H9 (cell line): ENCODE measurements at places on chromosomes 2 and 18.
A peak's percentile ranks its signal among the peaks of the same experiment; 100 is the strongest.

GRCh38 chr2:33022395-33022985 is 75.7 kb downstream of the LTBP1 start:
- no peak for DNase-seq

DNA sequence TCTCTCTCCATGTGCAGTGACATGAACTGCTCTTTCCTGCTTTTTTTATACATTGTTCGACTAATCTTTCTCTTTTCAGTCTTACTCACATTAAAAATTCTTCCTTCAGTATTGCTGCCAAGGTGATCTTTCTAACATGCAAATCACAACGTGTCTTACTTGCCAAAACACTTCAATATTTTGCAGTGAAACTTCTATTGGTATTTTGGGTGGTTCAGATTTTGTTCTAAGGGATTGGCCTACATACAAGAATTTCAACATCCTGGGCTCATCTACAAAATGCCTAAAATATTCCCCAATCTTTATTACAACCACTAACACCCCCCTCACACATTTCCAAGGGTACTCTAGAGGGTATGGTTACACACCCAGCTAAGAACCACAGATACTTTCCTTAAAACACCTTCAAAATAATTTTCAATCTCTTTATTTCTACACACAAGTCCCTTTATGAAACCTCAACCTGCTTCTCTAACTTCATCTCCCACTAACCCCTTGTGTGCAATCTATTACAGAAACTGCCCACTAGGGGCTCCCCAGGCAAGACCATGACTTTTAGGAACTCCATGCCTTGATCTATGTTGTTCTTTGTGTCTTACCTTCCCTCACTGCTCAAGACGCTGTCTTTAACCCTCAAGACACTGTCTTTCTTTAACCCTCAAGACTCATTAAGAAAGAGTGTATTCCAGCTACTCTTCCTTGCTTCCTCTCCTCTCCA is 50.9 kb downstream of the COL3A1 start:
- peak; percentile 36 for DNase-seq

- peak; percentile 41 for DNase-seq
Observed at GRCh38 chr2:176872406-176872805, 340.2 kb upstream of the HNRNPA3 start.

DNA sequence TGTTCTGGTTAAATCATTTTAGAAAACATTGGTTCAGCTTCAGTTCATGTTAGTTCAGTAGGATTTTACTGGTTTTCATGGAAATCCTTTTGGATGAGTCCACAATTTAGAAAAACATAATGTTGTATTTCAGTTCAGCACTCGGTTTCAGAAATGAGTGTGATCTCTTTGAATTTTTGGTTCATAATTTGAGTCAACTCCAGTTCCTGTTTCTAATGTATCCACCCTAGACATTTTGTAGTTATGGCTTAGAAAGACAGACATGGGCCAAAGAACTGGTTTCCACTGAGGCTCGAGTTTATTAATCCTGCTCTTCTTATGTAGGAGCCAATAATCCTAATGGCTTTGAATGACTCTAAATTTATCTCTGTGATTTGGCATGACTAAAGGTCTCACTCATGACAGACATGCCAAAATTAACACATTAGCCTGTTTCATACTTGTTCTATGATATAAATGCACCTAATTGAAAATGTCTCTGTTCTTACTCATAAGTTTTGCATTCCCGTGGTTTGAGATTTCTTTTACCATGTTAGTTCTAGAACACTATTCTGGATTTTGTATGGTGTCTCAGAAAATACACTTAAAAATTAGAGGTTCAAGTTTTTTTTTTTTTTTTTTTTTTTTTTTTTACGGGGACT is 82.3 kb upstream of the SPRED2 start:
- DNase-seq, result no peak

- no peak for DNase-seq
Observed at GRCh38 chr2:10423400-10423774, 24.7 kb downstream of the ODC1 start.

DNA sequence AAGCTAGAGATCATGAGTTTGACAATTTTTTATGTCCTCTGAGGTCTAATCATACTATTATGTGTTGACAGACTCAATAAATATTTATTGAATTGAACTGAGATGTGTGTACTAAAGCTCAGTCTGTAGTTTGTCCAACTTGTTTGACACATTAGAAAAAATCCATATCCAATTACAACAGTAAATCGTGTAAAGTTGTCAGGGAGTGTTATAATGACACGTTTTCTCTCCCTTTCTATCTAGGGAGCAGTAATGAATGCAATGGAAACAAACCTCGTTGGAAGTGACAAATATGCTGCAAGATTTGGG is 28.4 kb downstream of the ITGA4 start:
- no peak for DNase-seq

GRCh38 chr18:55404832-55405465 is 183.0 kb downstream of the TCF4 start:
- DNase-seq, result no peak

DNA sequence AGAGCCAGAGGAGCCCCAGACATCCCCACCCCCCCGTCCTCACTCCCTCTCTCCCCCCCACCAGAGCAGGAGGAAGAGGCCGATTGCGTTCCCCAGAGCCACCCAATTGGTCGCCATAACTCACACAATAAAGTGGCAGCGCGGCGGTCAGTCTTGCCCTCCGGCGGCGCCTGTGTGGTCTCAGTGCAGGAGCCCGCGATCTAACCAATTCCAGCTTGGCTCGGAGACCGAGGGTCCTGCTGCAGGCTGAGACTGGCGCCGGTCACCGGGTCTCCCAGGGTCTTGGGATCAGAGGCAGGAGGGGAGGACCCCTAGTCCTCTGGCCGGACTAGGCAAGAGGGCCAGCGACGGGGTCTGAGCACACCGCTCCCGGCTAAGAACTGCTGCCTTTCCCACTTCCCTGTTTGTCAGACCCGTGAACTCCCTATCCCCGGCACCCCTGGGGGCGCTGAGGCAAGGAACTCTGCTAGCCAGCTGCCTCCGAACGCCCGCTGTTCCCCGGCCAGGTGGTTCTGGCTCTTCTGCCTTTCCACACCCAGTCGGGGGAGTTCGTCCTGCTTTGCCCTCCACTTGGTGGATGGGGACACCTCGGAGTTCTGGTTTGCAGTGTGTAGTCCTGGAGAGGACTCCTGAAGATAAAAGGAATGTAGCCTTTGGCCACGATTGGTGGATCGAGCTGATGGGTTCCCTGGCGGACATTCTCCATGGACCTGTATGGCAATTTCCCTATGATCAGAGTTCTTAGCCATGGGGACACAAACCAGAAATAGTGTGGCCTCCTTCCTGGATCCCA is 1.0 kb upstream of the HOXD12 start:
- peak; percentile 75 for DNase-seq

- DNase-seq, result no peak
Observed at GRCh38 chr2:96341641-96342040, 6.1 kb downstream of the NCAPH start.
